ENCODE measurements at places on chromosomes 3 and 15.

DNA sequence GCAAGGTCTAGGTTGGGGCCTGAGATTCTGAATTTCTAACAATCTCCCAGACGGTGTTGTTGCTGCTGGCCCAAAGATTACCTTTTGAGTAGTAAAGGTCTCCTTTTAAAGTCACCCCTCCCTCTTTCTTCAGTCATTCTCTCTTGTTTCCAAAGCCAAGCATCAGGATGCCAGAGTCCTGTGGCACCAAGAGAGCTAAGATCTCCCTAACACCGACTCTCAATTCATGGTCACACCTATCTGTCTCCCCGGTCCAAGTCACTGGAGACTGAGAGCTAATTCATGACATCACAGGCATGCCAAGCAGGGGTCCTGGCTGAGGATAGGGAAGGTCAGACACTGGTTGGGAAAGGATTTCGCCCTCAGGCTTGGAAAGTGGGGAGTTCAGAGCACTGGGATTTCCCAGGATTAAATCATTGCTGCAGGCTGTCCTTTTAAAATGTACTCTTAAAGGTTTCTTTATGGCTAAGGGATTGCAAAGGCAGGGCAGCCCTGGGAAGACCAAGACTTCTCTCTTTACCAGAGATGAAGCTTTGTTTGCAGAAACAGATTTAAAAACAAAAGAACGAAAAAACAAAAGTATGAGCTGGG lies 7.3 kb downstream of the SHOX2 start:
- DNase-seq: no peak

DNA sequence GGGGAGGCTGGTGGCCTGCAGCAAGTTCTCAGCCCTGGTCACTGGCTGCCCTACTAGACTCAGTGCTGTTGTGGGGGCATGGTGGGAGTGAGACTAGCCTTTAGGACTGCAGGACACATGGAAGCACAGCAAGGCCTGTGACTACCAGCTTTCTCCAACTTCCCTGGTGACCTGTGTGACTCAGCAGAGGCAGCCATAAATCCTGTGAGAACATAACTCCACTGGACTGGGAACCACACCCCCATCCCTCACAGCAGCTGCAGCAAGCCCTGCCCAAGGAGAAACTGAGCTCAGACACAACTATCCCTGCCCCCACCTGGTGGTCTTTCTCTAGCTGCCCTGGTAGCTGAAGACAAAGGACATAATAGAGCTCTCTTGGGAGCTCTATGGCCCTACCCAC lies 111.3 kb downstream of the DCLK3 start:
- no peak for DNase-seq

DNA sequence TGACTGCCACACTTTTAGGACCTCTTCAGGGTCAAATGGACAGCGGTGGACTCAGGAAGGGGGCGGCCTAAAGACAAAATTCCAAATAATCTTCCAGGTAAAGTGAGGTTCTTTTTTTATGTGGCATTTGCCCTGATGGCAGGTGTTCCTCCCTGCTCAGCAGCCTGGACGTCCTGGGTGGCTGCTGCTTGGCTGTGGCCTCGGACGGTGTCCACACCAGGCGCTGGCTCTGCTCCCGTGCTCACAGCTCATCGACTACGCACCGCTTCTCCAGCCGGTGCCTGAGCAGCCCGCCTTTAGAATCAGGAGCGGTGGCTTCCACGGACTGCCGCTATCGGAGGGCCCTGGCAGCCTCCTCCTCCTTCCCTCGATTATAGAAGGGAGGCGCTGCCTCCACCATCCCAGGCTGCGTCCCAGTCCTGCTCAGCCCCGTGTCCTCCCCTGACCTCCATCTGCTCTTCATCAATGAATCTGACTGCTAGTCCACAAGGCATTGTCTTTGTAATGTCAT lies 41.9 kb downstream of the PCSK6 start:
- no peak for DNase-seq

GRCh38 chr15:83320844-83321243 lies 36.4 kb upstream of the BNC1 start:
- no peak for DNase-seq

GRCh38 chr15:38196076-38196475 lies 56.6 kb upstream of the SPRED1 start:
- no peak for DNase-seq

DNA sequence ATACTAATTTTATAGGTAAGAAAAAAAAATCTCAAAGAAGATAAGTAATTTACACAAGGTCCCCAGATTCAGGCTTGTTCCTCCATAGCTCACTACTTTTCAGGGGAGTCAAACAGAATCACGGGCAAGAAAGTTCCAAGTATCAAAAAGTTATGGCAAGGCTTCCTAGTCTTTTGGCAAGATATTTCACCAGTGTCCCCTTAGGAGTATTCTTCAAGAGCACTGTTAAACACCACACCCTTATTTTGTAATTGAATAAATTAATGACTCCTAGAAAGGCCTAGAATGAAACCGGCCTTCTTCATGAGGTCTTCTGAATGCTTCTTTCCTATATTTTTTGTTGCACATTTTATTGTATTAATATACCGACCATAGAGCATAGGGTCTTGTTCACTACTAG lies 109.7 kb downstream of the MYLK start:
- no peak for DNase-seq

- peak; percentile 98 for DNase-seq
These were observed at the start of gene APEH for GRCh38 chr3:49673715-49674496. TSS of gene APEH (plus strand) at chr3:49674351. CDS start at chr3:49674402, 51 bp downstream.

DNA sequence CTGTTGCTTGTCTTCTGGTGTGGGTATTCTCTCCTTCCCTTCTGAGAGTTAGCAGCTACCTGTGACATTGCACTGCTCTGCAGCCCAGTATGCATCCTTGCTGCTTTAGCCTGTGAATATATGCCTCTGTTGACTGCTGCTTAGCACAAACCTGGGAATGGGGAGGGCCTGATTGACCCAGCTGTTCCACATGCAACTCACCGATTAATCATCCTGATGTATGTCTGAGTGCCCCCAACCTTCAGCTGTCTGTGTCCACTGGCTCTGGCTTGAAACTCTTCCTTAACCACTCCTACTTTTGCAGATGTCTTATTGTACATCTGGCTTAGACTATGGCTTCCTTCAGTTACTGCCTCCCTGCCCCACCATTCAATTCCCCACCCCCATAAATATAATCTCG lies 119.1 kb downstream of the RASA2 start:
- DNase-seq: no peak

DNA sequence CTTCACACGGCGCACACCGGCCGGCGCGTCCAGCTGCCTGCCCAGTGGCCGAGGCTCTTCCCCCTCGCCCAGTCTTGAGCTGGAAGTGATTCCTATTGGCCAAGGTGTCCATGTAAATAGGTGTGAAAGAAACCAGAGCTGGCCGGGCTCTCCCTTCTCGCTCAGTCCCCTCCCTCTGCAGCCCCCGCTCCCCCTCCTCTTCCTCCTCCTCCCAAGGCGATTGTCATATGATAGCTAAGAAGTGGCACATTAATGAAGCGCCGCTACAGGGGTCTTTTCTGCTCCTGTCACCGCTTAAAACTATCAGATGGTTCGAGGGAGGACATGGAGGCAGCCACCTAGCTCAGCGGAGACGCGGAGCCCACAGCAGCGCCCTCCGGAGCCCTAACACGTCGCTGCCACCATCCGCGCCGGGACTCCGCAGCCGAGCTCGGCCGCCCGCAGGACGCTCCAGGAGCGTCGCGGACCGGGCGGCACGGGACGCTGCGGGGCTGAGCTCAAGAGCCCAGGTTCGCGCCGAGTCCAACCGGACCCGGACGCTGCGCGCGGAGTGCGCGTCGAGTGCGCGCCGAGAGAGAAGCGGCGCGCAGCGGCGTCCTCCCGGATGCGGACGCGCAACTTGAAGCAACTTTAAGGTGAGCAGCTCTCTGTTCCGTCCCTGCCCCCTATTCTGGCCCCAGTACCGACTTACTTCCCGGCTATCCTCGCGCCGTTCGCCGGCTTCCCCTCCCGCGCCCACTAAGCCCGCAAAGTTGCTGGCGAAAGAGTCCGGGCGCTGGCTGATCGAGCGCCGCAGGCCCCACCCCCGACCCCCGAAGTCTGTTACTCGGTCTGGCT lies at the start of gene FOXB1:
TSS of gene FOXB1 (plus strand) at position 303 of the 837 bp plus-strand sequence. CDS start 653 bp downstream, outside the sequence.
- no peak for DNase-seq

GRCh38 chr15:76274226-76274625 lies 37.0 kb downstream of the ETFA start:
- no peak for DNase-seq

DNA sequence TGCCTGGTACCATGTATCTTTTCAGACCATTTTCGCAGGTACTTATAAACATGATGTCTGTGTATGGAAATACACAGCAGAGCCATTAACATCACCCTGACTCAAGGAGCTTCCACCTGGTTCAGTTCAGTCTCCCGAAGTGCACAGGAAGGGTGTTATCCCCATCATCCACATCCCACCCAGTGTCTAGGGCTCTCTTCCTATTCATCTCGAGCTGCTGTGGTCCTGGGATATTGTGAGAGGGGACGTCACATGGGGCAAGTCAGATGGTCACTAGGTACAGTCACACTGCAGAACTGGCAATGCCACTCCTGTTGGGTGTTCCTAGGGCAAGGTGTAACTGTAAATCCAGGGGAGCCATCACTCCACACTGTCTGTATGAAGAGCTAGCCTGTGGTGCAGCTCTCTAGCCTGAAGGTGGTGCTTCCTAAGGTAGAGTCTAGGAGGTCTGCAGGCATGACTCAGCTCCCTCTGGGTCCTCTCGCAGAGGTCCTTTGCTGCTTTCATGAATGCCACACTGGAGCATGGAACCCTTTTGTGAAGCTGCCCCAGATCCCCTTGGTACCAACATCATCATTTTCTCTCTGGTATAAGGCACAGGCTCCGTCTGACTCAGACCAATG lies 13.9 kb downstream of the ISLR2 start:
- no peak for DNase-seq

DNA sequence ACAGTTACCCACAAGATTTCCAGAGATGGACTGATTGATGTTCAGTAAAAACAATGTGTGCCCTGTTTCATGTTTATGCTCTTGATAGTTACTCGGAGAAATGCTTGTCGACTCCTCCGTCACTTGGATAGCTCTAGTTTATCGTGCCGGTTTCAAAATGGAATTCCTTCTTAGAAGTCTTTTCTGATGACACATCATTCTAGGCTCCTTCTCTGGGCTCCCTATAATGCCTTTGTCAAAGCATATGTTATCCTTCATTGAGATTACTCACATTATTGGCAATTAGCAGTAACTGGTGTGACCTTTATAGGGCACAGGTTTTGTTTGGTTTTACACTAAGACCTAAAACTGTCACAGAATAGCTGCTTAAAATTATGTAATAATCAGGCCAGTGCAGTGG lies 201.8 kb downstream of the CNTN6 start:
- DNase-seq: no peak

GRCh38 chr3:100002599-100003350 lies 111.5 kb downstream of the FILIP1L start:
- no peak for DNase-seq

- DNase-seq: no peak
These were observed 9.2 kb upstream of the TMEM212 start for GRCh38 chr3:171833789-171834460.

- DNase-seq: no peak
These were observed 6.0 kb downstream of the TADA3 start for GRCh38 chr3:9786209-9786739.

GRCh38 chr3:194141415-194142155 lies 5.6 kb downstream of the HES1 start:
- peak; percentile 96 for DNase-seq

- DNase-seq: no peak
These were observed 101.7 kb downstream of the DCLK3 start for GRCh38 chr3:36662626-36663025.

DNA sequence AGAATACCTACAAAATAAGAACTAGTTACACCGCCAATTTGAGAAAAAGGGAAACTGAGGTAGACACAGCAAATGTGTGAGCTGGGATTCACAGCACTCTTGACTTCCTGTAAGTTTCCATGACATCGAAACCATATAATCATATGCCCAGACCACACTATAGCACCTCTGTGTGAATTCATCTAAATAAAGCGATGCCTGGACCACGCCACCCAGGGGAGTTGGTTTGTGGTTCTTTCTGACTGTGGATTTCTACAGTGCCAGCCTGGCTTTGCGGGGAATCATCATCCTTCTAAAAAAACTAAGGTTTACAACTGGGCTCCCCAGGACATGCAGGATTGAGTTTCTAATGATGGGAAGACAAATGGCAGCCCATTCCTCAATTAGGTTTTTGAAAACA lies 23.5 kb upstream of the CA12 start:
- DNase-seq: no peak

DNA sequence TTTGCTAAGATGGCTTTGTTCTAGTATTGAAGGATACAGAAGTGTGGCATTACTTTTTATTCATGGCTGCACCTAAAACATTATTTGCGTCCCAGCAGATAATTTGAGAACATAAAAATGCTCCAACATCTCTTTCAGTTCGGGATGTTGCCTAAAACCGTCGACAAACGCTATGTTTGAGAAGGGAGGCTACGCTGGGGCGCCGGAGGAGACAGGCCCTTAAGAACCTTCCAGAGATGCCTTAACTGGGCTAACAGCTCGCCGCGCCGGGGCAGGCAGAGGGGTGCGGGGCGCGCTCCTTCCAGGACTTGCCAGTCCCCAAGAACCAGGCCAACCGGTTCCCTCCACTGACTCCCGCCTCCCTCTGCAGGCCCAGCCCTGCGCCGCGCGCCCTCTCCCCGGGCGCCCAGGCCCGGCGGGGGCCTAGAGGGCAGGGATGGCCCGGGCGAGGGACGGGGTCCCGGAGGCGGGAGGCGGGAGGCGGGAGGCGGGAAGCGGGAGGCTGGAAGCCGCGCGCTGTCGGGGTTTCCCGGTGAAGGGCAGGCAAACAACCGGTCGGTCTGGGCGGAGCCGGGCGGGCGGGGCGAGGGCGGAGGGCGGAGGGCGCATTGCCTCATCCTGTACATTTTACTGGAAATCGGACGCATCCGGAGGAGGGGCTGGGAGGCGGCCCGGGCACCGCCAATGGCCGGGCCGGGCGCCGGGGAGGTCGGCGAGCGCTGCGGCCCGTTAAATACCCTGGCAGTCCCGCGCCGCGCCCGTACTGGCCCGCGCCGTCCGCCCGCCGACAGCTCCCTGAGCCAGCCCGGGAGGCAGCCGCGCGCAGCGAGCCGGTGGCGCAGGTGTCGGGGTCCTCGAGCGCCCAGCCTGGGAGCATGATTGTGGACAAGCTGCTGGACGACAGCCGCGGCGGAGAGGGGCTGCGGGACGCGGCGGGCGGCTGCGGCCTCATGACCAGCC lies at the start of gene NFKBIZ:
TSS of gene NFKBIZ (plus strand) at position 761 of the 960 bp plus-strand sequence. CDS start at position 876, 115 bp downstream.
- DNase-seq: peak; percentile 92

GRCh38 chr3:117499189-117499870 lies 789.8 kb downstream of the TUSC7 start:
- no peak for DNase-seq

GRCh38 chr3:176759815-176760506 lies 437.3 kb downstream of the TBL1XR1 start:
- no peak for DNase-seq

- DNase-seq: no peak
These were observed 651.4 kb upstream of the NECTIN3 start for GRCh38 chr3:110420158-110420641.

DNA sequence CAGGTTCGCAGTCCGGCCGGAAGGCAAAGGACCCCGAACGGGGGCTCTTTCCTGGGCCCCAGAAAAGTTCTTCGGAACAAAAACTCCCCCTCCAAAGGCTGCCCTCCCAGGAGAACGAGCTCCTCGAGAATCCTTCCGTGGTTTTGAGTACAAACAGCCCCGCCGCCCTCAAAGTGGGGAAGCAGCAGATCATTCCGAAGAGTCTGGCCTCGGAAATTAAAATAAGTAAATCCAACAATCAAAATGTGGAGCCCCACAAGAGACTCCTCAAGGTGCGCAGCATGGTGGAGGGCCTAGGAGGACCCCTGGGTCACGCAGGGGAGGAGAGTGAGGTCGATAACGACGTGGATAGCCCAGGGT lies 1.3 kb downstream of the ARHGEF26 start:
- DNase-seq: no peak

All from 8988T (cell line).